Thyroid gland (tissue), 4 donors: ENCODE measurements at places on chromosomes 5 and 9. TPM values are rescaled to one million over a fixed set of nuclear protein-coding genes. Genes with fewer than 3 reads are reported as not detected.

The CBY3 gene
- total RNA-seq = not detected

The ADAMTSL2 gene
- total RNA-seq = 2.4 TPM

The MRPL36 gene
- 31.3 TPM for total RNA-seq

The GADD45G gene
- total RNA-seq = 11.7 TPM

The CATSPER3 gene
- not detected for total RNA-seq
